ENCODE measurements at places on chromosomes 6 and 20.

DNA sequence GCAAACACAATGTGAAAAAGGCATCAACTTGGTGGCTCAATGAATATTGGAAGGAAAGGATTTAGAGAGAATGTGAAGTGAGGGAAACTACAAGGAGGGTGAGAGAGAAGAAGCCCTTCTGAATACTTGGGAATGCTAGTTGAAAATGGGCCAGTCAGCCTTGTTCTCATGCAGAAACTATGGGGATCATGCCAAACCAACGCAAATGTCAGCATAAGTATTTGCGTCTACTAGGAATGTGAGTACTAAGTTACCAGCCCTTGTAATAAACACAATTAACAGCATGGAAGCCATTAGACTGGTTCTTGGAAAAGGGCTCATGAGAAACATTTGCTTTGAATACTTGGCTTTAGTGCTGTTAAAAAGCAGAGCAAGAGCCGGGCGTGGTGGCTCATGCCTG lies 54.9 kb upstream of the AIG1 start:
- DNase-seq: no peak

GRCh38 chr6:118621799-118622470 lies 29.5 kb downstream of the CEP85L start:
- no peak for DNase-seq

- DNase-seq: no peak
Measured at GRCh38 chr20:56795492-56795891, 166.4 kb downstream of the TFAP2C start.

- DNase-seq: no peak
Measured at GRCh38 chr6:105545228-105545920, 142.5 kb upstream of the PREP start.

DNA sequence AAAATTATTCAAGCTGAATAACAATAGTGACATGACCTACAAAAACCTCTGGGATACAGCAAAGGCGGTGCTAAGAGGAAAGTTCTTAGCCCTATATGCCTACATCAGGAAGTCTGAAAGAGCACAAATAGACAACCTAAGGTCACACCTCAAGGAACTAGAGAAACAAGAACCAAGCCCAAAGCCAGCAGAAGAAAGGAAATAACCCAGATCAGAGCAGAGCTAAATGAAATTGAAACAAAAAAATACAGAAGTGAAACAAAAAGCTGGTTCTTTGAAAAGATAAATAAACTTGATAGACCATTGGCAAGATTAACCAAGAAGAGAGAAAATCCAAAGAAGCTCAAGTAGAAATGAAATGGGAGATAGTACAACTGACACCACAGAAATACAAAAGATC lies 47.6 kb upstream of the NOTCH4 start:
- no peak for DNase-seq

DNA sequence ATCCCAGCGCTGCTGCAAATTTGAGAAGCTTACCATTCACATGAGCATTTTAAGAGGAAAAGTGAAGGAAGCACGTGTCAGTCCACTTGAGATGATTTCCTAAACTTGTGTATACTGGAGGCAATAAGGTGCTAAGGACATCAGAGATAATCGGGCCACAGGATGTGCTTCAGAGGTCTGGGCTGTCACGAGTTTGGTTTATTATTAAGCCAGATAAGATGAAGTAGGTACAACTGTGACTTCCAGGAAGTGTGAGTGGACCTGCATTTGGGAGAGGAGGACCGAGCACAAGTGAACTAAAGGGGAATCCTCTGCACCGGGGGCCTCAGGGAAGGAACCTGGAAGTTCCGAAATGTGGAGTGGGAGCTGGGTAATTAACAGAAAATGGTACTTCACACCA lies 1.4 kb downstream of the SAMD5 start:
- DNase-seq: no peak

DNA sequence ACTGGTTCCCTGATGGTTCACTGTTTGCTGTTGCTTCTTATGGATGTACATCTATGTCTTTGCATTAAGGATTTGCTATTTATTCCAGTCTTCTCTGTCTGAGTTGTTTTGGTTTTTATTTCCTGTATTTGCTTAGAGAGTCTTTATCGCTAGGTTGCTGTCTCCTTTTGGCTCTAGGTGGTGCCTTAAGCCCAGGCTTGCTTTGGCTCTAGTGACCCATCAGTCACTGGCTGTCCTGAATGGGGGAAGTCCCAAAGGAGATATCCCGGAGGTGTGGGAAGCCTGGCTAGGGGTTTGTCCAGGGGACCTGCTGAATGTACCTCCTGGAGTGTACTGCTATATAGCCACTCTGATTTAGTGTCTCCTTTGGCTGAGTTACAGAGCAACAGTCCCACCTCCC lies 53.4 kb downstream of the MCHR2 start:
- no peak for DNase-seq

- DNase-seq: no peak
Measured at GRCh38 chr6:849075-849506, 156.2 kb upstream of the EXOC2 start.

- no peak for DNase-seq
Measured at GRCh38 chr6:105207524-105208269, 27.9 kb upstream of the POPDC3 start.

DNA sequence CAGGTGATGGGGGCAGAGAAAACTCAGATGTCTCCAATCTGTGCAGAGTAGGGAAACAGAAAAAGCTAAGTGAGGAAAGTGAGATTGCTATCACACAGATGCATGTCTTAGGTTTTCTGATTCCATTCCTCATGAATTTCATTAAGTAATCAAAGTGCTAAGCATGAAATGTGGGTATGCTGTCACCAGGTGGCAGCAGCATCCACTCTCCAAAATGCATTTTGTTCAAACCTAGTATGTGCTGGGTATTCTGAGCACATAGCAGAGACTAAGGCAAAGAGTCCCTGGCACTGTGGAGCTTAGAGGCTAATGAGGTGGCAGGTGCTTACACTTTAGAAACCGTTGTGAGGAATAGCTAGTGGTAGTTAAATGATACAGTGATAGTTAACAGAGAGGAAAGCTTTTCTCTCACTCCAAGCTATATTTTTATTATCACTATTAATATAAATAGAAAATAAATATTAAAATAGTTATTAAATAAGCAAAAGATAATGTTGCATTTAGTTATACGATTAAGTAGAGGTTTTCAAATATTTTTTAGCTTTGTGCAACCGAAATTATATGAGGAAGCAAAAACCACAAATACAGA lies 179.5 kb downstream of the CDH26 start:
- DNase-seq: peak; percentile 15

DNA sequence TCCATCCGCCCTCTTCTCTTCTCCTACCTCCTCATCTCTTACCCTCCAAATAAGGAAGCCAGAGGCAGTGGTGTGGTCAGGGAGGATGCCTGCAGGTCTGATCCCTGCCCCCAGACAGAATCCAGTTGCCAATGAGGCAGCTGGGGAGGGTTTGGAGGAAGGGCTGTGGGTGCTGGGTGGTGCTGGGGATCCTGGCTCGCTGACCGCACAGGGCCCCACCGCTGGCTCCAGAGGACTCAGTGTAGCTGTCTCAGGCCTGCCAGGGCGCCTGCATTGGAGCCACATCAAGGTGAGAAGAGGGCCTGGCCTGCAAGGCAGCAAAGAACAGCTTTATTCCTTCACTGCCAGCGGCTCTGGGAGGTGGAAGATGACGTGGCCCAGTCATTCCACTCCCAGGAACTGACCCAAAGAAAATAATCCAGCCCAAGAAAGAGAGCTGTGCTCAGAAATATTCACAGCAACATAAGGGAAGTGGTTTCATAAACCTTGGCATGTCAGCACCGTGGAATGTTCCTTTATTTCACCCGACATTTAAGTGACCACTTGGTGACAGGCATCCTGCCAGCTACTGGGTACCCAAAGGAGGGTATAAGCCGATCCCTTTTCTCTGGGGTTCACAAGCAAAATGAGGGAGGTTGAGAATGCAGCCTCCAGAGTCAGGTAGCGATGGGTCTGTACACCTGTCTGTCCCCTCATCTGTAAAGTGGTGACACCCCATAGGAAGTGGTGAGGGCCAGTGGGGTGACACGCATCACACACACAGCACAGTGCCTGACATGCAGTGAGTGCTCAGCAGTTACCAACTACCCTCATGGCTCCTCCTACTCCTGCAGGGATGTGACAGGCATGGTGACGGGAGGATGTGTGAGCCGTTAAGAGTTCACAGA lies 125.1 kb downstream of the SNX5 start:
- DNase-seq: no peak

- no peak for DNase-seq
Measured at GRCh38 chr6:42347456-42347855, 104.3 kb downstream of the TRERF1 start.

DNA sequence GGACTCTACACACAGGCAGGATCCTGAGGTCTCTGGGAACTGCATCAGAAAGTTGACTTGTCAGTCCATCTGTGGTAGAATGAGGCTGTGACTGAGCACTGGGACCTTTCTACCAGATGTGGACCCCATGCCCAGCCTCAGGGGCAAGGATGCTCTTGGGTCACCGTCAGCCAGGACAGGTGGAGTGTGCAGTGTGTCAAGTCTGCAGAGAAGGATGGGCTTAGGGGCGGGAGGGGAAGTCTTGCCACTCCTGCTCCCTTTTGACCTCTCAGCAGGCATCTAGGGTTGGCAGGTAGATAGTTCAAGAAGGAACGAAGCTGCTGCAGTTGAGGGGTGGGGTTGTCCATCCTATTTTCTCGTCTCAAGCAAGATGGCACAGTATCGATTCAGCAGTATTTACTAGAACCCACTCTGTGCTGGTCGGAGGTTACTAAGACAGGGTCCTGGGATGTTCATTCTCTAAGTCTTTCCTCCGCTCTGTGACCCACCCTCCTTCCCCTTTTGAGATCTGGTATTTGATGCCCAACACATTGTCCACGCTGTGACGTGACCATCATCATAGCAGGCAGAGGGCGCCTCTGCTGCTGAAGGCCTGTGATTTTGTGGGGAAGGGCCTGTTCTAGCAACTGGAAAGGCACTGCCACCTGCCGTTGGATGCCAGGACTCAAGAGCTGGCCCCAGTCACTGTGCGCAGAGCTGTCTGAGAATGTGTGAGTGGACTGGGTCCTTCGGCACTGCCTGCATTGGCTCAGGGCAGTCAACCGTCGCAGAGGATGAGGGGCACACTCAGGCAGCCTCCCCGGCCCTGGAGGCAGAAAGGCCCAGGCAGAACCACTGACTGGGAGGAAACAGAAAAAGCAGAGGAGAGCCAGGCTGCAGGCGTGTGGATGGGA lies 23.2 kb downstream of the RBCK1 start:
- DNase-seq: no peak

DNA sequence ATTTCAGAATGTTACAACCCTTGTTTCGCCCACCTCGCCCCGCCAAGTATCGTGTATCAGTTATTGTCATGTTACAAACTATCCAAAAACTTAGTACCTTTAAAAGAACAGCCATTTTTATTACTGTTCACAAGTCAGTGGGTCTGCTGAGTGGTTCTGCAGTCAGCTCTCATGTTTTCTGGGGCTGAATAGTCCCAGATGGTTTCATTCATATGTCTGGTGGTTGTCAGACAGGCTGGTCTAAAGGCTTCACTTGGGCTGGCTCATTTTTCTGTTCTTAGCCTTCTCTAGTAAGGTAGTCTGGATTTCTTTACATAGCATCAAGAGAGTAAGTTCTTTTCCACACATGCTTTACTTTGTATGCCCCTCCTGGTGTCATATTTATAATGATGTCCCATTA lies 8.6 kb downstream of the ZNF292 start:
- no peak for DNase-seq

- DNase-seq: no peak
Measured at GRCh38 chr6:152176268-152176667, 368.8 kb downstream of the ESR1 start.

DNA sequence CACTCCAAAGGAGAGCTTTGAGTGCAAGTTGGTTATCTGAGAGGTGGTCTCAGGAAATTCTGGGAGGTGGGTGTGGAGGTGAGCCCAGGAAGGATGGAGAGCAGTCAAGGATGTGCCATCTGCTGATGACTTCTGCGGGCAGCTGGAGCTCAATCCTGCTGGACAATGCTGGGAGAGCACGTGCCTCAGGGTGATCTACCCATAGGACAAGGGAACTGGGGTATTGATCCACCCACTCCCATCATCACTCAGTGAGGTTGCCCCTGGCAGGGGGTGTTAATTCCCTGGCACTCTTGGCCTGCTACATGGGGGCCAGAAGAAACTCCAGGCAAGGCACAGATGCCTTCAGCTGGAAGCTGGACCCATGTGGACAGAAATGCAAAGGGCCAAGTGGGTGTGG lies 7.1 kb upstream of the ZBP1 start:
- no peak for DNase-seq

- no peak for DNase-seq
Measured at GRCh38 chr6:135826236-135826804, 25.2 kb upstream of the PDE7B start.

DNA sequence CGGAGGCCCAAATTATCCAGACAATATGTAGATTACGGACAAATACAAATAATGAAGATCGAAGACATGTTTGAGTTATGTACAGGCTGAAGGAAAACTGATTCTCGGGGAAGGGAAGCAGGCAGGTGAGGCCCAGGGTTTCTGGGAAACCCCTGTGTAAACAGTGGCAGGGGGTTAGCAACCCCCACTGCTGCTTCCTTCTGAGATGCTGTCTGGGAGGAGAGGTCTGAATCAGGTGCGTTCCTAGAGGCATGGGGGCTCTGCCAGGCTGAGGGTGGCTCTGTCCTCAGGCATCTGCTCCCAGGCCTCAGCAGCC lies 7.2 kb upstream of the MDGA1 start:
- DNase-seq: no peak

- no peak for DNase-seq
Measured at GRCh38 chr20:57849121-57849520, 139.3 kb upstream of the PMEPA1 start.

DNA sequence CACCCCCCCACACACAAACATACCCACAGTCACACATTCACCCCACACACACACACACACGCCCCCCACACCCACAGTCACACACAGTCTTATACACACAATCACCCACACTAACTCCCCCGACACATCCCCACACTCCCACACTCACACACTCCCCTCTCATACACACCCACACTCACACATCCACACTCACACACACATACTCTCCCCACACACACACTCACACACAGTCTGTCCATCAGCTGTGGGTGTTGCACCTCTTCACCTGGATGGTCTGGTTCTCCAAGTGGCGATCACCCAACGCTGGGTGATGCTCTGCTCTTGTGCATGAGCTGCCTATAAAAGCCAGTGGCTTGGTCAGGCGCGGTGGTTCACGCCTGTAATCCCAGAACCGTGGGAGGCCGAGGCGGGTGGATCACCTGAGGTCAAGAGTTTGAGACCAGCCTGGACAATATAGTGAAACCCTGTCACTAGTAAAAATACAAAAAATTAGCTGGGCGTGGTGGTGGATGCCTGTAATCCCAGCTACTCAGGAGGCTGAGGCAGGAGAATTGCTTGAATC lies 158.9 kb downstream of the SMOC2 start:
- no peak for DNase-seq

- no peak for DNase-seq
Measured at GRCh38 chr20:21613512-21613911, 92.0 kb upstream of the PAX1 start.

Data from stimulated activated CD4-positive, alpha-beta T cell treated with anti-CD3 and anti-CD28 coated beads, Interleukin-12 subunit alpha, Interleukin-12 subunit beta, amount 100 ng/mL, for 48 hours (primary cell).